Stimulated activated CD4-positive, alpha-beta T cell treated with anti-CD3 and anti-CD28 coated beads, Interleukin-2, amount 100 ng/mL, for 48 hours (primary cell): ENCODE measurements at places on chromosomes 6 and 20.

- DNase-seq = no peak
These were observed 85.6 kb upstream of the CARMIL1 start for GRCh38 chr6:25193460-25194171.

DNA sequence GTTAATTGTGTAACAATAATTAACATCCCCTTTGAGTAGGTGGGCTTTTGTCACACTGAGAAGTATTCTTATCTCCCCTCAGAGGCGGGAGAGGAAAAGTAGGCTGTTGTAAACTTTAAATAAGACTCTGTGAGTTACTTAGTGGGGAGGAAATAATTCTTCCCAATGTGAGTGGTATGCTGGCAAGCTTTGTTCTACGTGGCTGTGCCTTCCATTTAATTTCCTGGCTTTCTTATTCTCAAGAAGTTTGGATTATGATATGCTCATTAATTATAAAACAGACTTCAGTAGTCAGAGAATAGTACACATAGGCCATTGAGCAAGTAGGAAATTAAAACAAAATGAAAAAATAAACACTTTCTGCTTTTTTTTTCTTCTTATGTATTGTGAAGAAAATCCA, 19.1 kb downstream of the ADGRB3 start:
- DNase-seq = no peak

- no peak for DNase-seq
These were observed 54.7 kb upstream of the SYNJ2 start for GRCh38 chr6:157927011-157927410.

GRCh38 chr6:110597761-110598160, 121.3 kb upstream of the SLC22A16 start:
- no peak for DNase-seq

DNA sequence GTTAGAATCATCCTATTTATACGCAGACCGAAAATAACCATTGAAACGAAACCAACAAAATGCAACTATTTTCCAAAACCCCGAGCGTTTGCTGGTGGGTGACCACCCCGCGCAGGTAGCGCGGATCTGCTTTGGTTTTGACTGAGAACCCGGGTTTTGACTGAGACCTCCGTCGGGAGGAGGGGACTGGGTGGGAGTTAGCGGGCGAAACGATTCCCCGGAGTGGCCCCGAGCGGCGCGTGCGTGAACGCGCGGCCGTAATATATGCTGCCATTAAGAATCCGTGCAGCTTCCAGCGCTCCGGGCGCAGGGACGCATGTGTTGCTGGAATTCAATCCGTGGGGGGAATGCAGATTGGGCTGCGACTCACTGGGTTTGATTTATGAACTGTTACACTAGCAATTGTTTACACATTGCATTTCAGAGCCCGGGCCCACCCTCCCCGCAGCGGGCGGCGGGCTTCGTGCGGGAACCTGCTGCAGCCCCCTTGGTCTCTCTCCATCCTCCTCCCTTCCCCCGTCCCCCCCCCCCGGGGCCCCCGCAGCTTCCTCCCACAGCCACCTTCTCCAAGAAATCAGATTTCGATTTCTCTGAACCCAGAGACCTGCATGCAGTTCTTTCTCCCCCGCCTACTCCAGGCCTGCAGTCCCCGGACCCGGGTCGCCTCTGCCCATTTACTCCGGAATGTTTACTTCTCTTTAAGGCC, 9.9 kb downstream of the NRN1 start:
- DNase-seq = no peak

DNA sequence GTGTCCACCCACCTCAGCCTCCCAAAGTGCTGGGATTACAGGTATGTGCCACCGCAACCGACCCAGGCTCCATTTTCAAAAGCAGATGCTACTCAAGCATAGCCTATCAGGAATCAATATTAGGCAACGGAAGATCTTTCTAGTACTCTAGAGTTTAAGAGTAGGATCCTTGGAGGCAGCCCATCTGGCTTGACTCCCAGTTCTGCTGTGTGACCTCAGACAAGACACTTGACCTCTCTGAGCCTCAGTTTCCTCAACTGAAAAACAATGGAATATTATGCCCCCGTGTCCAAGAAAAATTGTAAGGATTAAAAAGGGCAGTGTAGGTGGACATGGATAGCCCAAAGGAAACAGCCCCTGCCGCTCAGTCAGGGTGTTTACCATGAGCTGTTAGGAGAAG, 14.5 kb downstream of the ADA start:
- DNase-seq = no peak

DNA sequence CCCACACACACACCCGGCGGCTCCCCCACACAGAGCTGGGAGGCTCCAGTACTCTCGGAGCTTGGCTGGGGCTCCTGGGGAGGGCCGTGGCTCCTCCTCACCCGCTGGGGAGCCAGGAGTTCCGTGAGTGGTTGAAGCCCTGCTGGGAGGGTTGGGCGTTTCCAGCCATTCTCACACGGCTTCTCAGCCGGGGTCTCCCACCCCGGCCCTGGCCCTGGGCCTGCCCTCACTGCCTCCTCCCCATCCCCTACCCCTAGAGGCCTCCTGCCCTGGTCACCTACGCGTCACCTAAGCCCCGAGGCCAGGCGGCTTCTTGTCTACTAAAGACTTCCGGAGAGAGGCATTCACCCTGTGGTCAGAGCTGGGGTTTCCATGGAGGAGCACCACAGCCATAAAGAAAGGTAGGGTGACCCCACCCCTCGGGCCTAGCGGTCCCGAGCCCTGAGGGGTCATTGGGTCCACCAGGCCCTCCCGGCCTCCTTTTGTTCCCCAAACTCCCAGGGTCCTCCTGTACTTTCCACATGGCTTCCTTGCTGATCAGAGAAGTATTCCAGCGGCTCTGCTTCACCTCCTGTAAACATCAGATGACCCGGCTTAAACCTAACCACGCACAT, 99.3 kb downstream of the TTLL2 start:
- DNase-seq = no peak

- DNase-seq = no peak
These were observed 39.8 kb downstream of the SRSF3 start for GRCh38 chr6:36633915-36634314.

GRCh38 chr6:87661016-87661415, 41.0 kb downstream of the AKIRIN2 start:
- DNase-seq = no peak

GRCh38 chr20:5719861-5720403, 30.3 kb upstream of the SHLD1 start:
- DNase-seq = no peak

- no peak for DNase-seq
These were observed 38.3 kb upstream of the PKIB start for GRCh38 chr6:122571888-122572287.

DNA sequence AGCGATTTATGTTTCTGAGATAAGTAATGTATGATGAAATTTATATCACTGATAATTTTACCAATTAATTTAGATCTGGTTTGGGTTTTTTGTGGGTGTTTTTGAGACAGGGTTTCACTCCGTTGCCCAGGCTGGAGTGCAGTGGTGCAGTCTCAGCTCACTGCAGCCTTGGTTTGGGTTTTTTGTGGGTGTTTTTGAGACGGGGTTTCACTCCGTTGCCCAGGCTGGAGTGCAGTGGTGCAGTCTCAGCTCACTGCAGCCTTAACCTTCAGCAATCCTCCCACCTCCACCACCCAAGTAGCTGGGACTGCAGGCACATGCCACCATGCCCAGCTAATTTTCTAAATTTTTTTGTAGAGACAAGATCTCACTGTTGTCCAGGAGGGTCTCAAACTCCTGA, 13.0 kb downstream of the MRS2 start:
- no peak for DNase-seq

DNA sequence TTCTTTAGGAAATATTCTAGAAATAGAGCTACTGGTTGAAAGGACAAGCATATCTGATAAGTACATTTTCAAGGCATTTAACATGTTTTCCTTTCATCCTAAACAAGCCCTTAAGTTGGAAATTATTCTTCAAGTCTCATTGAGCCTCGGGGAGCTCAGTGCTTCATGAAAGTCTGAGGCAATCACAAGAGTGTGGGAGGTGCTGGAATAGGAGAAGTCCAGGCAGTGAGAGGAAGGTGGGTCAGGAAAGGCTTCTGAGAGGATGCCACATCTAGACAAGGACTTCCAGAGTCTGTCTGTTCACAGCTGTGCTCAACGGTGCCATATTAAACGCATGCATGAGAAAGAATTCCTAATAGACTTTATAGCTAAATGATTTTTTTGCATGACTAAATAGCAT, 69.8 kb downstream of the CD83 start:
- no peak for DNase-seq
